ENCODE measurements at places on chromosomes 3 and 15.

DNA sequence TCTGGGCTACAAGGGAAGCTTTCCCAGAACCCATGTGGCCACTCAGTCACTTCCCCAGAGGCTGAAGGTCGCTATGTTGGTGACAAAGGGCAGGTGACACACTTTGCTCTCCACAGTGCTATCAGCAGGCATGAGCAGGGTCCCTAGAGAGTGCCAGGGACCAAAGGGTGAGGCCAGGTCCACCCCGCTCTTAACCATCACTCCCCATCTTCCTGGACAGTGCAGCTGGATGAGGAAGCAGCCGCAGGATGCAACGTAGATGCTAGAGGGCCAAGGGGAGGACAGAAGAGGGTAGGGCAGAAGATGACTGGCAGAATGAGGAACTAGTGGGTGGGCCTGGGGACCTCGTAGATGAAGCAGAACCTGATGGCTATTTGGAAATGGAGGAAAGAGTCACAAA lies 13.6 kb upstream of the LTF start:
- no peak for DNase-seq

DNA sequence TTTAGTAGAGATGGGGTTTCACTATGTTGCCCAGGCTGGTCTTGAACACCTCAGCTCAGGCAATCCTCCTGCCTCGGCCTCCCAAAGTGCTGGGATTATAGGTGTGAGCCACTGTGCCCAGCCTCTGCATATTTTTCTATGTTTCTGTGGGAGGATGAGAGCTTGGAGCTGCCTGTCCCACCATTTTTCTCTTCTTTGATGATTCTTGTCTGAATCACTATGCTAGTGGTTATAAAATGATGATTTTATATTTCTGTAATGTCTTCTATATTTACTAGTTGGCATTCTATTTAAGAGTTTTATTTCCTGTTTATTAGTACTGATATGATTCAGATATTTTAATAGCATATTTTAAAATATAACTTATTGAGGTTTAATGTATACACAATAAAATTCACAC lies 69.7 kb downstream of the CHCHD6 start:
- DNase-seq = no peak

DNA sequence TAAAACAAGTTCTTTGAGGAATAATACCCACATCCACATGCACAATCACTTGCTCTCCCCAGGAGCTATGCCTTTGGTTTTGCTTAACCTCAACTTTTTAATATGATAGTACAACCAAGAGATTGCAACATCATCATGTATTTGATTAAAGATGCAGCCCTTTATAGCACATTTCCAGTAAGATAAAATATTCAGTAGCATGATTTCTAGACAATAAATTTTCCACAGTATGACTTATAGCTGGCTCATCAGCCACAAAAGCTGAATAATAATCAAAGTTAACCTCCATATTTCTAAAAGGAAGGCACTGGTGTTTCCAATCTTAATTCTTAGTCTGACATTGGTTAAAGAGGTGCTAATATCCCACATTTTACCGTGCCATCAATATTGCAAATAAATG lies 622.5 kb downstream of the TBL1XR1 start:
- no peak for DNase-seq

DNA sequence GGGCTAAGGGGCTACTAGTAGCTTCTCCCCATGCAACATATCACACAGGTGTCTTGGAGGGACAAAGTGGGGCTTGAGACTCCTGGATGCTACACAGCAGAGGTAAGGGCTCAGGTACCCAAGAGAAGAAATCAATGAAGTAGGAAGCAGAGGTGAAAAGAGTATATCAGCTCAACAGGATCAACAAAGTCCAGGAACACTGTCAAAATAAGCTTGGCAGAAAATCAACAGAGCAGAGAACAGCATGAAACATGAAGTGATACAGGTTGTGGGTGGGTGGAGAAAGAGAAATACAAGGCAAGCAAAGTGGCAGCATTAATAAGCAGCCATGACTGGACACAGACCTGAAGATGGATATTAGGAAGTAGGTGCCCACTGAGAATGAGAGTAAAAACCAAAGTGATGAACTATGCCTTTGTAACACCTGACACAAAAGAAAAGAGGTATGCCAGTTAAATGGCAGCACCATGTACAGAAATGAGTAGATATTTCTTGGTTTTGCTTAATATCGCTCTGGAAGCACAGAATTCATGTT lies 637.4 kb downstream of the FHIT start:
- no peak for DNase-seq

- DNase-seq = no peak
These were observed 112.6 kb upstream of the ALCAM start for GRCh38 chr3:105254154-105254553.

- DNase-seq = no peak
These were observed 20.7 kb downstream of the CPNE4 start for GRCh38 chr3:132014105-132014504.

- DNase-seq = no peak
These were observed 526.8 kb upstream of the TBL1XR1 start for GRCh38 chr3:177724020-177724638.

DNA sequence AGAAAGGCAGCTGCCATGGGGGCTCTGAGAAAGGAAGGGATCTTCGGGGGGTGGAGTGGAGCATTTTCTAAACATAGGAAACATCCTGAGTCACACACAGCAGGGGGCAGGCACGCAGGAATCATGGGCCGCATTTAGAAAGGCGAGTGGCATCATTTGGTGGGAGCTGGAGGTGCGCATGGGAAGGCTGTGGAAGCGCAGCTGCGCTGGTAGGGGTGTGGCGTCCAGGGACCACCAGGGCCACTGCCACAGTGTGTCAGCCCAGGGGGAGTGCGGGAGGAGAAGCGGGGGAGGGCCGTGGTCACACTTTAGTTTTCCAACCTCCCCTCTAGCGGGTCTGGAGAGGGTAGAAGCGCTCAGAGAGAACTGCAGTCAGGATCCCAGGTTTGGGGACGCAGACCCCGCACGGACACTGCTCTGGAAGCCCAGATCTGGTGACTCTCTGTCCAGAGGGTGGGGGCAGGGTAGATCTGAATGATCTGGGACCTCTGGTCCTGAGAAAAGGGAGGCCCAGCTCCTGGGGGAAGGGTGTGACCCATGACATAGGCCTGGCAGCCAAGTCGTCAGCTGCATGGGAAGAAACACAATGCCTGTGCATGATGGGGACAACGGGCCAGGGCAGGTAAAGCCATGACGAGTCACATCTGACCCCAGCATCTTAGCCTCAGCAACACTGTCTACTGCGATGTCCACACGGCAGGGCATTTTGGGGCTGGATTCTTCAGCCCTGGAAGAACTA lies 88.0 kb upstream of the IQSEC1 start:
- DNase-seq = no peak

GRCh38 chr3:123365450-123366143 lies 83.3 kb downstream of the ADCY5 start:
- DNase-seq = no peak

DNA sequence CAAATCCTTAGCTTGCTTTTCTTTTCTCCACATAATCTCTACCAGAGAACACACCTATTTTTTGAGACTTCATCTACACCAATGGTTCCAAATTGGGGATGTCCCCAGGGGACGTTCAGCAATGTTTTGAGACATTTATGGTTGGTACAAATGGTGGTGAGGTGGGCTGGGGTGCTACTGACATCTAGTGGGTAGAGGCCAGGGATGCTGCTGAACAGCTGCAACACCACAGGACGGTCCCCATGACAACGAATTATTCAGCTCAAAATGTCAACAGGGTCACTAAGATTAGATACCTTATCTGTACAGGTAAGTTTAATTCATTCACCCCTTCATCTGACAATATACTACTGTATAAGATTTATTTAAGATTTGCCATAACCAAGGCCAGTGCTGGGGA lies 14.4 kb downstream of the GK5 start:
- DNase-seq = no peak

DNA sequence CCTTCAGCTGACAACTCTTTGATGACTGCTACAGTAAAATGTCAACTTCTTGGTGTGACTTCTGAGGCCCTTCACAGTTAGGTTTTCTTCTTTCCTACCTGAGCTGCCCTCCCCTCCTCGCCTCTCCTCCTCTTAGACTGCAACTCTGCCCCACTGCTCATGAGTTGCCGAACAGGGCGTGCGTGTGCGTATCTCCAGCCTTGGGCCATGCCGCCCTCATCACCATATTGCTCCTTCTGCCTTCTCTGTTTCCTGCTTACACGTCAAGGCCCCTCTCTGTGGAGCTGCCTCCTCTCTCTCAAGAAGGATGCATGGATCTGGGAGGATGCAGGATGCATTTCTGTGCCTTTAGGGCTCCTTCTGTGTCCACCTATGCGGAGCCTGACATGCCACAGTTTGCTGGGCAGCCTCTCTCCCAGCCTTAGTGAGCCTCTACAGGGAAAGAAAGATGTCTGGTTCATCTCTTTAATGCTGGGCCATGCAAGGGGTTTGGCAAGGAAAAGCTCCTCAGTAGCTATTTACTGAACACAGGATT lies 205.9 kb downstream of the RPLP1 start:
- no peak for DNase-seq

DNA sequence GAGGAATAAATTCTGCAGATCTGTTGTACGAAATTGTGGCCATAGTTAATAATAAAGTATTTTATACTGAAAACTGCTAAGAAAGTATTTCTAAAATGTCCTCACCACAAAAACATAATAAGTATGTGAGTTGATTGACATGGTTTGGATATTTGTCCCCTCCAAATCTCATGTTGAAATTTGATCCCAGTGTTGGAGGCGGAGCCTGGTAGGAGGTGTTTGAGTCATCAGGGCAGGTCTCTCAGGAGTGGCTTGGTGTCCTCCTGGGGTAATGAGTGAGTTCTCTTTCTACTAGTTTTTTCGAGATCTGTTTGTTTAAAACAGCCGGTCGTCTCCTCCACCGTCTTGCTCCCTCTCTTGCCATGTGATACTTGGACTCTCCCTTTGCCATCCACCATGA lies 424.1 kb upstream of the KCNMB2 start:
- DNase-seq = no peak

- no peak for DNase-seq
These were observed 229.8 kb downstream of the TBL1XR1 start for GRCh38 chr3:176967522-176967921.

GRCh38 chr15:93111451-93111850 lies 22.4 kb upstream of the RGMA start:
- DNase-seq = no peak

DNA sequence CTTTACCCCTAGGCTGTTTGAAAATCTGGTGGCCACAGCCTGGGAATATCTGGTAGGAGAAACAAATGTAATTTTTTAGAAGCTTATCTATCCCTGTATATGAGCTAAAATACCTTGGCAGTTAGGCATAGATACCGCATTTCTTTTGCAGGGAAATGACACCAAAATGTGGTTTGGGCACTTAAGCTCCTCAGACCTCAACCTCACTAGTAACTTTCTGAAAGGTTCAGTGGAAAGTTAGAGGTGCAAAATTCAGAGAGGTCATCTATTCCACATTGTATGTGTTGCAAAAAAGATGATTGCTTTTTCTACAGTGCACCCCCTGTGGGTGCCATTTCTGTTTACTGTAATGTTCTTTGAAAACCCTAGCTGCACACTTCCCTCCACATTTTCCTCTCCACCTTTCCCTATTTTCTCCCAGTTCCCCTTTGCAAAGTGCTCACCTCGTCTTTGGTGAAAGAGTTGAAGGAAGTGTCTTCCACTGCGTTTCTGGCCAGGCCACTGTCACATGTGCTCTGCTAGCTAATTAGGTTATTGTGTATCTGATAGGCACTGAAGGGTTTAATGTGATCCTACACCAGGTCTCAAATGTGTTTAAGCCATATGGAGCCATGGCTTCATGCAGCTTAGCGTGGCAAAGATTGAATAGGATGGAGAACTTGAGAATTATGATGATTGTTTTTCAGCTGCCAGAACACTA lies 1.3 kb downstream of the SACM1L start:
- DNase-seq = no peak

GRCh38 chr3:157104521-157104920 lies 55.4 kb downstream of the CCNL1 start:
- no peak for DNase-seq

DNA sequence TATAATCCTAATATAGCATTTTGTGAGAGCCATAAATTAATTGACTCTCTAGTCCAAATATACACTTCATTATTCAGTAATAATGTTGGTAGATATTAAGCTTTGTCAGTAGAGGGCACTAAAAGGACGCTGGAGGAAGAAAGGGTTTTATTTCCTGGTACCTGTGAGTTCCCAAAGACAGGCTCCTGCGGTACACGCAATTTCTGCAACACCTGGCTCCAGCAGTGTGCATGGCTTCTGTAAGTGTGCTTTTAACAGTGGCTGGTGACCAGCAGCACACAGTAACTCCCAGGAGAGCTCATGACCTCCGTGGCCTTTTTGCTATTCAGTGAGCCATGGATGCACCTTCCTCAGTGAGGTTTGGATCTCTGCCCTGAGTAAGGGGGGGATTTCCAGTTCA lies 338.3 kb upstream of the ZNF385D start:
- DNase-seq = no peak

DNA sequence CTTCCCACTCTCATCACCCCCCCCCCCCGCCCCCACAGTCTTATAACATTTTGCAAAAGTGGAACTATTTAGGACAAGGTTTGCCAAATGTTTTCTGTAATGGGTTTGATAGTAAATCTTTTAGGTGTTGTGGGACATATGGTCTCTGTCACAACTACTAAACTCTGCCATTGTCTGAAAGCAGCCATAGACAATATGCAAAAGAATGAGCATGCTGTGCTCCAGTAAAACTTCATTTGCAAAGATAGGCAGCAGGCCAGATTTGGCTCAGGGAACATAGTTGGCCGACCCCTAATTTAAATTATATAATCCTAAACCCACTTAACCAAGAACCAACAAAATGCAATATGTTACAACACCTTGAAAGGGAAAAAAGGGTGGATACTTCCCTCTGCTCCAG lies 46.4 kb downstream of the TIPARP start:
- no peak for DNase-seq

- DNase-seq = no peak
These were observed 3.9 kb upstream of the PSTPIP1 start for GRCh38 chr15:76991048-76991447.

- DNase-seq = no peak
These were observed 345.7 kb upstream of the SATB1 start for GRCh38 chr3:18770800-18771199.

GRCh38 chr3:144770281-144770680 lies 798.7 kb downstream of the DIPK2A start:
- no peak for DNase-seq

- DNase-seq = no peak
These were observed 481 bp downstream of the MASP1 start for GRCh38 chr3:187291001-187291511.
